ENCODE measurements at places on chromosomes 4 and X. TPM values are rescaled to one million over a fixed set of nuclear protein-coding genes. Genes with fewer than 3 reads are reported as not detected.

ATP8A1 gene
- 11.6 TPM for total RNA-seq

TCEAL2 gene
- 21.4 TPM for total RNA-seq

EMCN gene
- 78.1 TPM for total RNA-seq

SYP gene
- 2.4 TPM for total RNA-seq

SPATA4 gene
- not detected for total RNA-seq

MORC4 gene
- 16.7 TPM for total RNA-seq

SLC6A14 gene
- not detected for total RNA-seq

HELT gene
- not detected for total RNA-seq

VEGFC gene
- 20.2 TPM for total RNA-seq

SOD3 gene
- total RNA-seq: 356 TPM

NSUN7 gene
- 6.8 TPM for total RNA-seq

TCEAL3 gene
- total RNA-seq: 77.3 TPM

EXOC1L gene
- total RNA-seq: not detected

GAGE12G gene
- total RNA-seq: not detected

ADH1B gene
- total RNA-seq: 502 TPM

SLC10A7 gene
- 18.8 TPM for total RNA-seq

SLC9A6 gene
- total RNA-seq: 14.7 TPM

KLKB1 gene
- total RNA-seq: 1.2 TPM

SLC10A4 gene
- 0.48 TPM for total RNA-seq

SHROOM2 gene
- total RNA-seq: 2.1 TPM

RAB33A gene
- 1.8 TPM for total RNA-seq

NOX1 gene
- total RNA-seq: not detected

MAGEE1 gene
- total RNA-seq: 6.1 TPM

FAM120C gene
- 14.1 TPM for total RNA-seq

ACE2 gene
- total RNA-seq: not detected

GAGE10 gene
- total RNA-seq: not detected

FGFR3 gene
- total RNA-seq: 4.0 TPM

CHRDL1 gene
- total RNA-seq: 75.6 TPM

CT83 gene
- total RNA-seq: not detected

GAK gene
- 98.0 TPM for total RNA-seq

FGFRL1 gene
- total RNA-seq: 32.9 TPM

ZNF330 gene
- total RNA-seq: 43.7 TPM

RBMXL3 gene
- total RNA-seq: not detected

SLC25A14 gene
- total RNA-seq: 10.5 TPM

GPR119 gene
- not detected for total RNA-seq

DUSP21 gene
- not detected for total RNA-seq

TEX13B gene
- total RNA-seq: not detected

AADAT gene
- total RNA-seq: 5.7 TPM

MAGEA10 gene
- total RNA-seq: not detected

PCDH18 gene
- total RNA-seq: 36.9 TPM

PCSK1N gene
- 0.45 TPM for total RNA-seq

ZBTB49 gene
- total RNA-seq: 4.9 TPM

TSPYL2 gene
- 65.0 TPM for total RNA-seq

HSFX3 gene
- not detected for total RNA-seq

MAGEB2 gene
- total RNA-seq: not detected

SATL1 gene
- total RNA-seq: not detected

All from aorta (tissue), 5 donors.